ENCODE measurements at places on chromosomes 2 and 18.

DNA sequence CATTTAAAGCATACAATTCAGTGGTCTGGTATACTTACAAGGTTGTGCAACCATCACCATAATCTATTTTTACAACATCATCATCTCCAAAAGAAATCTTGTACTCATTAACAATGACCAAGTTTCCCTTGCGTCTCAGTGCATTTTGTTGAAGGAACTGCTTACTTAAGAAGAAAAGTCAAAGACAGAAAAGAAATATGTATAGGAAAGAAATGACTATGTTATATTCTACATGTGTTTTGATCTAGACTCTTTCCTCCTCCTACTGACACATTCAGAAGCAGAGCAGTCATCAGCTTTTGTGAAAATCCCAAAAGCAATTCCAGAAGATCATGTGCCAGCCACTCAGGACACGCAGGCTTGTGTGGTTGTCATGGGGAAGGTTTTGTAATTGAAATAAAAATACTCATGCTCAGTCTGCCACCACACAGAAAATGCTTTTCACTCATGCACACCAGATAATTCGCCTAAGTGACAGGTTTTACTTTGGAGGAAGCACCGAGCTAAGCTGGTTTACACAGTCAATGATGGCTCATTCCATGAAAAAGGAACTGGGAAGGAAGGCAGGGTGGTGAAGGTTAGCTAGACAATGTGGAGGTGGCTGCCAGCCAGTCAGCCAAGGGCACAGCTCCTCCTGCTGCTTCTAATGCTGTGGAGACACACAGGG, 158.5 kb upstream of the REV1 start:
- no peak for DNase-seq

DNA sequence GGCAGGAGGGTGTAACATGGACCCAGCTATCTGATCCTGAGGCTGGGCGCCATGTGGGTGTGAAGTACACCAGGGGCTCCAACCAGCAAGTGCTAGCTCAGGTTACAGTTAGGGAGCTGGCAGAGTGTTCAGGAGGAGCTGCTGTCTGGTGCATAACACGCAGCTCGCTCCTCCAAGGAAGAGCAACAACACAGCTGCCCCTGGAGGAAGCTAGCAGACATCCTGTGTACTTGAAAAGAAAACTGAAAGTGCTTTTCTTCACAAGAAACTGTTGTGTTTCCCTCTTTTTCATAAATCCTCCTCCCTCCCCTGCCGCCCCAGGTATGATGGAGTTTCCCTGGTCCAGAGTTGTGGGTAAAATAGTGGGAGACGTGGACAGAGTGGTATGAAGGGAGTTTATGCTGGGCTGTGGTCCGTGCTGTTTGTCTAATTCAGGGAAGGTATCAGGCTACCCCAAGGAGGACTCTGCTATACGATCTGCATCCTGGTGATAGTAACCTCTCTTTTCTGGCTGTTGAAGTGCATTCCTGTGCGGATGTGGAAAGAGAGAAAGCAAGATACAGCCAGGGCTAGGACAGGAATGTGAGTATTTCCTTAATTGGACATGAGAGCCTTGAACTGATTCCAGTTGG, 6.1 kb upstream of the LBH start:
- DNase-seq, result no peak

GRCh38 chr2:145595296-145595695, 1075.4 kb upstream of the ZEB2 start:
- no peak for DNase-seq

DNA sequence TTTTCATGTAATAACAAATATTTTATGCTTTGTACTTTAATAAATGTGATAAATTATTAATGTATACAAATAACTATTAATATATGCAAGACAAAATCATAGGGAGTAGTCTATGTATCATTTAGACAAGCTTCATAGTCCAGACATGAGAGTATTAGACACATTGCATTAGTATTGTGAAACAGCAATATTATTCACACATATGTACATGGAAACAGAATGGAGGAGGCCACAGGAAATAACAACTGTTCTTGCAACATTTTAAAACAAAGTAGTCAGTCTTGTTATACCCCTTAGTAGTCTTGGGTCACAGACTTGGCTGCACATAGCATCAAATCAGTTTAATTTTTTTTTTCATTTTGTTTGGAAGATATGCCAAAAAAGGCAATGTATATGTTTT, 15.8 kb downstream of the DSC1 start:
- no peak for DNase-seq

DNA sequence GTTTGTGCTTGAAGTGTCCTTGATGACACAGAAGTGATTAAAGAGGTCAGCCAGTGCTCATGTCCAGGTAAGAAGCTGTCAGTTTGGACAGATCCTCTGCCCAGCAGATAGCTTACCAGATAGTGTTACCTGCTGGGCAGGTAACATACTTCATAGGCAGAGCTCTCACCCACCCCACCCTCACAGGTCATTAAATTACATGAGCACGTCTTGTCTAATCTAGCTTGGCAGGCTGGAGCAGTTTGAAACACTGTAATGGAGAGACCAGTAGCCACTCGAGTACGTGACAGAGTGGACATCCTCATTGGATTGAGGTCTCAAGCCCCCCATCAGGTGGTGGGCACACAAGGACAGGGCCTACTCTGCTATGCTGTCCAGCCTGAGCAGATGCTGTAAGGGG, 27.1 kb downstream of the TTC32 start:
- DNase-seq, result no peak

DNA sequence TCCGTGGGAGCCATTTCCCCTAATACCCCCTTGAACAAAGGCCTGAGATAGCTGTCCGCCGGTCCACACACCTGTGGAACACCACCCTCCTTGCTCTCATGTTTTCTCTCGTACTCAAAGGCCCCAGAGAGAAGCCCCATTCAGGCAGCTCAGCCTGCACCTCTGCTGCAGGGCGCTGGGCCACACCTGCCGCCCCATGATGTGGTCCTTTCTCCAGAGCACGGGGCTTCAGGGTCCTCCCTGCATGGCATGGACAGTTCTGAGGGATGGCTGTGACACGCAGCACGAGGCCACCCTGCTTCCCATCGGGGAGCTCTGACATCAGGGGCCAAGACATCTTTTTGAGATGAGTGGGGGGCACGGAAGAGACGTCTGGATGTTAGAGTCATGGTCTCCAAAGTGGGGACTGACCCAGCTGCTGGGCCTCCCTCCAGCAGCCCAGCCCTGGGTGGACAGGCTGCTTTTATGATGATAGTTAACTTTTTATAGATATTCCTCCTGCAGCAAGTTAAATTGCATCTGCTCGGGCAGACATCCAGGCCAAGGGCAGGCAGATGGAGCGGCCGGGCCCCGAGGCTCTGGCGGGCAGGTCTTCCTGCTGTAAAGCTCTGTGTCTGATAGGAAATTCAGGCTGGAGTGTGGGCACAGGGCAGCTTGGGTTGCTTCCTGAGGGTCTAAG, 56.7 kb downstream of the SDC1 start:
- DNase-seq, result no peak

DNA sequence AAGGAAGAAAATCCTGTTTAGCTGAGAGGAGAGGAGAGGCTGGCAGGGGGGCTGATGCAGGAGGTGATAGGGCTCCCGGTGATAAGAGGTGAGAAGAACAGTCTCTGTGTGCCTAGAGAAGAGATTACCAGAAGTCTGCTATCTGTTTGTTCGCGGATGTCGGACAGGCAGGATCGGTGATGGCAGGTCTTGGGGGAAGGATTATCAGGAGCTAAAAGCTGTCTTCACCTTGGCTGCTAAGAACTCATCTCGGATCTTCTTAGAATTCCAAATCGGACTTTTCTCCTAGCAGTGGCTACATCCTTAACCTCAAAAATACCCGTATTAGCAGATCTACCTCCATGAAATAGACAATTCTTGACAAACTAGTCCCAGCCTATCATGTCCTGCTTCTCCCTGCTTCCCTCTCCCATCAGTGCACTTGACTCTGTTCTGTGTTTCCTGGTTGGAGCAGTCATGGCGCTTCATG, 282.1 kb upstream of the TRIB2 start:
- no peak for DNase-seq

DNA sequence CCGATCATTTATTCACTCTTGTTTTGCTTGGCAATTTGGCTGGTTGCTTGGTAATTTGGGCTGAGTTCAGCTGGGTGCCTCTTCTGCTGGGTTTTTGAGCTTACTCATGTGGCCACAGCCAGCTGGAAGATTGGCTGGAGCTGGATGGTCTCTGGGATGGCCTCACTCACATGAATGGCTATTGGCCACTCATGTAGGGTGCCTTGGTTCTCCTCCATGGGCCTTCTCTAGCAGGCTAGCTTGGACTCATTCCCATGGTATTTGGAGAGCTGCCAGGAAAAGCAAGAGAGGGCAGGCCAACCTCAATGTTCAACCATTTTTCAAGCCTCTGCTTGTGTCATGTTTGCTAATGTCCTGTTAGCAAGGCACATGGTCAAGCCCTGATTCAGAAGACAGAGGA, 16.9 kb downstream of the ZAP70 start:
- no peak for DNase-seq

DNA sequence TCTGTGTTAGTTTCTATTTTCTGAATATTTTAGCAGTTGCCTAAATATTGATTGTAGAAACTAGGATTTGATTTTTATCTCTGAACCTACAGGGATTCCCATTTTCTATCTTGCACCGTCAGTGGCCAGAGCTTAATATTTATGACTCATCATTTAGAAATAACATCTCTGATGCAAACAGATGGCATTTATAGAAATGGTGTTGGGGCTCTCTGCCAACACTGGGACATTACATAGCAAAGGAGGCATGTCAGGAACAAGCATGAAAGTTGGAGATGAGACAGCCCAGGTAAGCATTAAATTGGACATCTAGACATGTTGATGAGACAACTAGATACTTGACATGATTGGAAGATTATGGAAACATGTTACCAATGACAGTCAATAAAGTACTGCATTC, 165.3 kb upstream of the SYT4 start:
- DNase-seq, result no peak

DNA sequence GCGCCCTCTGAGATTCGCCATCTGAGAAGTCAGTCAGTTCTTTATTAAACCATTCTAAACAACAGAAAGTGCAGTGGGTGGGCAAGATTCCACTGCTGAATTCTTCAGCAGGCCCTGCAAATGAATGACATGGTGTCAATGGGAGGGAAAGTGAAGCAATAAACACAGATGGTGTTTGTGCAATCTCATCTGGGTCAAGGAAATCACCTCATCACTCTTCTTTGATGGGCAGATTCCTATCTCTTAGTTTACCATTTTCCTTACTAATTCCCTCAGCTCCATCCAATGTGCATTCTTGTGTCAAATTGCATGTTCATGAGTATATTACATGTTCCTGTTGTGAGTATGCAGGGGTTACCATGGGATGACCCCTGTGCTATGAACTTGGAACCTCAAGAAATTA, 100.7 kb upstream of the CYP1B1 start:
- no peak for DNase-seq

GRCh38 chr2:120103723-120104467, 91.0 kb downstream of the EPB41L5 start:
- no peak for DNase-seq

DNA sequence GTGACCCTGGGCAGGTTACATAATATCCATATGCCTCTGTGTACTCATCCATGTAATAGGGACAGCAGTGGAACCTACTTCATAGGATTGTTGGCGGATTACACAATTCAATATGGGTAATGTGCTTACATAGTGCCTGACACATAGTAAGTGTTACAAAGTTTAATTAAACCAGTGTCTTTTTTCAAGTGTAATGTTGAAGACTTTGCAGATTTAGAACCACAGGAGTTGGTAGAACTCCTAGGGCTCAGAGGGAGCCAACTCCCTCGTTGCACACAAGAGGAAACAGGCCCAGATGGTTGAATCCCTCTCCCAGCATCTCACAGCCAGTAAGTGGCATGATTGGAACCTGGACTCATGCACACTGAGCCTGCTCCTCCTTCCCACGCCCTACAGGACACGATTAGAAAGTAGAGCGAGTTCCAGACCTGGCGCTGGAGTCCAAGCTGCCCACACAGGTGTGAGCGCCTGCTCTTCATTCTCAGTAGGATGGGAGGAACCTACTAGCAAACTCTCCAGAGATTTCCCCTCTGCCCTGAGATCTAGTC, 97.8 kb downstream of the VSNL1 start:
- DNase-seq, result no peak

- DNase-seq, result no peak
These were observed 15.8 kb upstream of the EXOC6B start for GRCh38 chr2:72841462-72842125.

DNA sequence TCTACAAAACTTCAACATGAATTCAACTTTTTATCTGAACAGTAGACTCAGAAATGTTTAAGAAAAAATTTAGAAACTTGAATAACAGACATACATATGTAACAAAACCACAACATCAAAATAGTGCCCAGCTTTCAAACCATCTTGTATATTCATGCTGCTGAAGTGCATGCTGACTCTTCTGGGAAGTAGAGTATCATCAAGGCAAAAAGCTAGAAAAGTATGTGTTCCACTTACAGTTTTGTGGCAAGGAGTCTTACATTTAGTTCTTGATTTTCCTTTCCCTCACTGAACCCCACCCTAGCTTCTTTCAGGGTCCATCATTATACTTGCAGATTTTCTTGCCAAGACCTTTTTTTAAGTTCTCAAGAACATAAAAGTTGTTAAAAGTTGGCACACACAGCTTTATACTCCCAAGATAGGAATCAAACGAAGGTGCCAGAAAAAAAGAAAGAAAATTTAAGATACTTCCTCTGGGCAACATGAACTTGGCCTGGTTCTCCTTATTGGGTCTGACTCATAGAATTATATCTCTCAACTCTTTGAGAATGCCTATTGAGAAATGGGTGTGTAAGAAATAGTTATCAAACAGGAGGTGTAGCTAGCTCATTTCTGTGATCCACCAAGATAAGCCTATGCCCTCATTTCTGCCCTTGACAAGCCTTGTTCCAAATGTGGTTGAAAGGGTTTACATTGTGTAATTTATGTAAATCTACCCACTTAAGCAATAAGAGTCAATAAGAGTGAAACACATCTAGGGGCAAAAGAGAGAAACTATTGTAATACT, 667.6 kb upstream of the ACVR2A start:
- no peak for DNase-seq

- DNase-seq, result no peak
These were observed 894 bp downstream of the SMAD7 start for GRCh38 chr18:48949606-48950535.

GRCh38 chr2:149023091-149023490, 15.4 kb upstream of the LYPD6B start:
- no peak for DNase-seq

DNA sequence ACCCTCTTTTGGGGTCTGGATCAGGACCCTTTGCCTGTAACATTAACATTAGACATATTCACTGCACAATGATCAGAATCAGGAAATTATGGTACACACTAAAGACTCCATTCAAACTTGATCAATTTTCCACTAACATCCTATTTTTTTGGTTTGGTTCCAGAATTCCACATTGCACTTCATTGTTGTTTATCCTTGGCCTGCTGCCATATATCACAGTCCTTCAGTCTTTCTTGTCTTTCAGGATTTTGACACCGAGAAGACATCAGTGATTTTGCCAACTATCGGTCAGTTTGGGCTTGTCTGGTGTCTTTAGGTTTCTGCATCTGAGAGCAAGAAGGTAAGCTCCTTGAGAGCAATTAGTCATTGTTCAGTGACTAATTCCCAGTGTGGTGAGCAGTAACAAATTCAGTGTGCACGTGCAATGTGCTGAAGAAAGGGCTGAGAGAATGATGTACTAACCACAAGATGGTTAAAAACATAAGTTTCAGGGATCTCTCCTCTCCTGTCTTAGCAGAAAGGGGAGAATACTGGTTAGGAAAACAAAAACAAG, 23.5 kb downstream of the MARCHF4 start:
- no peak for DNase-seq

Data from activated CD8-positive, alpha-beta memory T cell treated with anti-CD3 and anti-CD28 coated beads for 1 hour (primary cell).